DMS79 treated with DMSO at 0.1 percent for 48 hours (cell line): ENCODE measurements at places on chromosomes 4 and X.

- DNase-seq: no peak
These were observed 13.2 kb upstream of the SYTL5 start for GRCh38 chrX:37993176-37993575.

- no peak for DNase-seq
These were observed 194.4 kb upstream of the LDB2 start for GRCh38 chr4:17092736-17093437.

DNA sequence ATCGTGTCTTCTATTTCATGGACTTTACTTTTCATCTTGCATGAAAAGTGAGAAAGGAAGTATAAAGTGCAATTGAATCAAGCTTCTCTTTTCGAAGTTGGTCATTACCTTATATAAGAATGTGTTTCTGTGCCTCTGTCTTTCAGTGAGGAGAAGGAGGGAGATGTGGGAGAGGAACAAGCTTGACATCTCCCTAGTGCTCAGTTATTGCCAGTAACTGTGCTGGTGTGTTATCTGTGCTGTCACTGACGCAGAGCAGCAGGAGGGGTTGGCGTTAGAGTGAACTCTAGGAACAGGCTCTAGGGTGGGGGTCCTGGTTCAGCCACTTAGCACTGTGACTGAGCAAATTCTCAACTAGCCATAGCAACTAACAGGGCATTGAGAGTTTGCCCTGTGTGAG is 34.0 kb upstream of the TBC1D9 start:
- no peak for DNase-seq

DNA sequence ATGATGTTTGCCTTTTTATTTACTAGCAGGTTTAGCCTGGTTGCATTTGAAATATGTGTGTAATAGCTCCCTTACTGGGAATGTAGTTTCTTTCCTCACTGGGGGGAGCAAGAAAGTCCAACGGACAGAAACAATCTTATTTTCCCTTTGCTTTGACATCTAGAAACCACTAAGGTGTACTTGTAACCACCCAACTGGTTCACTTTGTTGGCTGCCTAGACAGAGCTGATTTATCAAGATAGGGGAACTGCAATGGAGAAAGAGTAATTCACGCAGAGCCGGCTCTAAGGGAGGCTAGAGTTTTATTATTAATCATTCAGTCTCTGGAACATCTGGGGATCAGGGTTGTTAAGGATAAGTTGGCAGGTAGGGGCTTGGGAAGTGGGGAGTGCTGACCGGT is 30.3 kb downstream of the XG start:
- no peak for DNase-seq

DNA sequence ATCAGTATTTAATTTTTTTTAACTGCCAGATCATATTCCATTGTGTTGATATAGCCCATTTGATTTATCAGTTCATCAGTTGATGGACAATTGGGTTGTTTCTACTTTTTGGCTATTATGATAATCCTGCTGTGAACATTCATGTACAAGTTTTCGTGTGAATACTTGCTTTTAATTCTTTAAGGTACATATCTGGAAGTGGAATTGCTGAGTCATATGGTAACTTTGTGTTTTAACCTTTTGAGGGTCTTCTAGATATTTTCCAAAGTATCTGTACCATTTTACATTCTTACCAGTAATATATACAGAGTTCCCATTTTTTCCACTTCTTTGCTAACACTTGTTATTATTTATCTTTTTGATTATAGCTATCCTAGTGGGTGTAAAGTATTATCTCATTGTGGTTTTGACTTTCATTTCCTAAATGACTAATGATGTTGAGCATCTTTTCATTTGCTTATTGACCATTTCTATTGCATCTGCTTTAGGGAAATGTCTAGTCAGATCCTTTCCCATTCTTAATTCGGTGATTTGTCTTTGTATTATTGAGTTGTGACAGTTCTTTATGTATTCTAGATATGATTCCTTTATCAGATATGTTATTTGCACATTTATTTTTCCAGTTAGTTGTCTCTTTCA is 75.2 kb upstream of the NUDT6 start:
- no peak for DNase-seq

GRCh38 chr4:138789796-138790195 is 225.8 kb upstream of the NOCT start:
- DNase-seq: no peak

- no peak for DNase-seq
These were observed 3.7 kb downstream of the CTAG2 start for GRCh38 chrX:154649503-154650220.

DNA sequence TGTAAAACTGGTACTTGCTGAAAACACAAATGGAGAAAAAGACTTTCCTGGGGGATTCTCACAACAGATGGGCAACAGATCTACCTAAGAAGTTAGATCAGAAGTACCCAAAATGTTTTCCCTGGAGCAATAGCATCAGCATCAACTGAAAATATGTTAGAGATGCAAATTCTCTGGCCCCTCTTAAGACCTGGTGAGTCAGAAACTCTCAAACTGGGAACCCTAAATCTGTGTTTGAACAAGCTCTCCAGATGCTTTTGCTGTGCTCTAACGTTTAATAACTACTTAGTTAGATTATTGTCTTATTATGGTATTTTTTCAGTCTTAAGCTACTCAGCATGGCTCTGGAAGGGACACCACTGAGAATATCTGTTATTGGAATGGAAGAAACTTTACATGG is 55.2 kb upstream of the TRPC3 start:
- DNase-seq: no peak

GRCh38 chrX:2451501-2452316 is 49.1 kb downstream of the DHRSX start:
- DNase-seq: no peak

GRCh38 chr4:112410364-112410763 is 105.6 kb downstream of the NEUROG2 start:
- DNase-seq: peak; percentile 33

- no peak for DNase-seq
These were observed 29.1 kb downstream of the SPARCL1 start for GRCh38 chr4:87500092-87500462.

- no peak for DNase-seq
These were observed 98.7 kb upstream of the DDIT4L start for GRCh38 chr4:100288811-100289529.

- no peak for DNase-seq
These were observed 140.9 kb downstream of the STIM2 start for GRCh38 chr4:27001398-27002164.

GRCh38 chr4:84403656-84404055 is 95.4 kb downstream of the NKX6-1 start:
- no peak for DNase-seq

DNA sequence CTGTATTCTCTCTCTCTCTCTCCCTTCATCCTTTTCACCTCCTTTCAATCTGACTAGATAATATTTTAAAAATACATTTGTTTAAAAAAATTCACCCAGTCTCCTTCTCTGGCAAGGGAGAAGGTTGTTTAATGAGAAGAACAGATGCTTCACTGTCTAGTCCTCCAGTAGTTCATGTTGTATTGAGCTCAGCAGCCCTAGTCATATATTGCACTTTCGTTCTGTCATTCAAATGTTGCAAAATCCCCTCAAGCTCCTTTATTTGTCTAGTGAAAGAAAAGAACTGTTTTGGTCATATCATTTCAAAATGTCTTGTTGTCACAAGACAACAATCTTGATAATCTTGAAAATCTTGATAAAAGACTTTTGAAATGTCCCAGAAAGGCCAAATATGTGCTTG is 248.0 kb downstream of the GALNTL6 start:
- no peak for DNase-seq

GRCh38 chr4:23890369-23891063 is 669 bp upstream of the PPARGC1A start:
- DNase-seq: no peak
